ENCODE measurements at places on chromosomes 3 and 15.

DNA sequence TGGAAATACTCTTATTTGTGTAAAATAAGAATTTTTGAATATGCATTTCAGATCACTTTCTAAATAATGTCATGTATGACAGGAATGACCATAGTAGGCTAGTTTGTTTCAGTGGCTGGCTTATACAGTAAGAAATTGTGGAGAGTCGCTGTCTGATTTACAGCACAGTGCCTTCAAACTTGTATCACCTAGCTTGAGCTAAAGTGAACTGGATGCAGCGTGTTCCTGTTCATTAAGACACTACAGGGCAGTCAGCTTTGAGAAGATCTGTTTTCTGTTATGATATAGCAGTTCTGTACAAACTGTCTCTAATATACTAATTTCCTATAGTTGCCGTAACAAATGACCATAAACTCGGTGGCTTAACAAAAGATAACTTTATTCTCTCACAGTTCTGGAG is 9.9 kb downstream of the CLDN16 start:
- no peak for DNase-seq

DNA sequence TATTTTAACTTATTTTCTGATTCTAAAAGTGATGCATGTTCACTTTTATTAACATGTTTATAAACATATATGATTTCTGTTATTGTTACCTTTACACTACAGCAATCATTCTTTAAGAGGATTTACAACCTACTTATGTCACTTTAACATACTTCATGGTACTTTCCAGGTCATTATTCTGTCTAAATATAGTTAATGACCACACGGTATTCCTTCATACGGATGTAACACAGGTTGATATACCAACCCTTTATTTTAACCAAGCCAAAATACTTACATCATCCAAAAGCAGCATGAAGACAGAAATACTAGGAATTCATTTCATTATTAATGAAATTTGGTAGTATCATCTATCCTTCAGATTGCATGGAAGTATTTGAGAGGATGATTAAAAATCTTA is 18.6 kb downstream of the PIK3R4 start:
- no peak for DNase-seq

DNA sequence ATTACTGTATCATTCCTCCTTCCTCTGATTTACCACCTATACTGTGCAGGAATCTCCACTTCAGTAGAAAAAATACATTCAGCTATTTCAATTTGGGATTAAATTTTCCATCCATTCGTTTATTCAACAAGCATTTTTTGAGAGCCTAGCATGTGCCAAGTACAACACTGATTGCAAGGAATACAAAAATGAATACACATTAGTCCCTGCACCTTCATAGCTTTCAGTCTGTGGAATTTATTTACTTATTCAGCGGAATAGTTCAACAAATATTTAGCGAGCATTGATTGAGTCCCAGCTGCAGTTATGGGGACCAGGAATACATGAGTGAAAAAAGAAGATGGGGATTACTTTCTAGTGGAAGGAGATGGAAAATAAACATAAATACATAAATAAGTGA is 606.8 kb upstream of the TBL1XR1 start:
- DNase-seq = no peak

- DNase-seq = no peak
Observed at GRCh38 chr3:184409331-184409926, 29.6 kb downstream of the CHRD start.

- peak; percentile 67 for DNase-seq
Observed at GRCh38 chr15:66841953-66842681, 140.1 kb downstream of the SMAD6 start.

DNA sequence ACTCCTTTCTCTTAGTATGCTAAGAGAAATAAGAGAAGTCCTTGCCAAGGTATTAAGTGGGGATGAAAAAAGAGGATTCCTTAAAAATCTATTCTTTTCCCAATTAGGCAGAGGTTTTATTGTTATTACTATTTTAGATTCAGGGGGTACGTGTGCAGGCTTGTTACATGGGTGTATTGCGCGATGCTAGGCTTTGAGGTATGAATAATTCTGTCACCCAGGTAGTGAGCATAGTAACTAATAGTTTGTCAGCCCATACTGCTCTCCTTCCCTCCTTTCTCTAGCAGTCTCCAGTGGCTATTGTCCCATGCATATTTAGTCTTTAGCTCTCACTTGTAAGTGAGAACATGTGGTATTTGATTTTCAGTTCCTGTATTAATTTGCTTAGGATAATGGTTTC is 83.9 kb downstream of the LEKR1 start:
- no peak for DNase-seq

DNA sequence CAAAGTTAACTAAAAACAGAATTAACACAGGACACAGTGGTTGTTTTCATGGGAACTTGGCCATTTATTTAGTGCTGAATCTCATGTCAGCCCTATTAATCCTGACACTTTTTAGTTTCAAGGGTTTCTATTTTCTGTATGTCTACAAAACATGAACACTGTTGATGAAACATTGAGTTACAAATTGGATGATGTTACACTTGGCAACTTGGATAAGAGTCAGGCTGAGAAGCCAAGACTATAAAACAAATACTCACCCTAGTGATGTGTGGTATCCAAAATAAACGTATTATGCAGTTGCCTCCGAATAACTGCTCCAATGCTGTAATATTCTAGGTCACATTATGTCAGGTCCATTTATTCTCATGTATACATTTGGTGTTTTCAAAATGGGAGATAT is 349.6 kb downstream of the ZIC1 start:
- no peak for DNase-seq

- no peak for DNase-seq
Observed at GRCh38 chr3:11364181-11364580, 92.0 kb downstream of the ATG7 start.

GRCh38 chr15:77475898-77476297 is 55.2 kb downstream of the HMG20A start:
- peak; percentile 65 for DNase-seq

DNA sequence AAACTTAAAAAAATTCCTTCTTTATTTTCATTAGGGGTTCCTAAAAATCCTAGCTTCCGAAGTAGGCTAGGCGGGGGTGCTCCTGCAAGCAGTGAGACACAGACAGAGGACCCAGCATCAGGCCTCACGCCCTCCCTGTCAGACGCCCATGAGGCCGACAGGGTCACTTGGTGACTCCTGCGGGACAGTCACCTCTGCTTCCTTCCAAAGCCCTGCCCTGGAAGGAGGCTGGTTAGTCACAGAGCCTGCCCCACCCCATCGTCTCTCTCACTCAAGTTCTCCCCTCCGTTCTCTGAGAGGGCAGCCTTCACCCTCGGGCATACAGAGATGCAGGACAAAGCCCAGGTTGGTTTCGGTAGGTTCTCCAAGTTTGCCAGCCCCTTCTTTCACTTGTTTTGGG is 38.6 kb downstream of the EHD4 start:
- DNase-seq = no peak

DNA sequence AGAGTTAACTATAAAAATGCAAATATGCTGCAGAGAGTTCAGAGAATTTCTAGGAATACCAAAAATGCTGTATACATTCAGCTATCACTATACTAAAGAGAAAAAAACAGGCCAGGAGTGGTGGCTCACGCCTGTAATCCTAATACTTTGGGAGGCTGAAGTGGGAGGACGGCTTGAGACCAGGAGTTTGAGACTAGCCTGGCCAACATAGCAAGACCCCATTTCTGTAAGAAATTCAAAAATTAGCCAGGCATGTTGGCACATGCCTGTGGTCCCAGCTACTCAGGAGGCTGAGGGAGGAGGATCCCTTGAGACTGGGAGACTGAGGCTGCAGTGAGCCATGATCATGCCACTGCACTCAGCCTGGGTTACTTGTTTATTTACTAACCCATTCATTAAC is 74.7 kb upstream of the SLC12A8 start:
- no peak for DNase-seq

DNA sequence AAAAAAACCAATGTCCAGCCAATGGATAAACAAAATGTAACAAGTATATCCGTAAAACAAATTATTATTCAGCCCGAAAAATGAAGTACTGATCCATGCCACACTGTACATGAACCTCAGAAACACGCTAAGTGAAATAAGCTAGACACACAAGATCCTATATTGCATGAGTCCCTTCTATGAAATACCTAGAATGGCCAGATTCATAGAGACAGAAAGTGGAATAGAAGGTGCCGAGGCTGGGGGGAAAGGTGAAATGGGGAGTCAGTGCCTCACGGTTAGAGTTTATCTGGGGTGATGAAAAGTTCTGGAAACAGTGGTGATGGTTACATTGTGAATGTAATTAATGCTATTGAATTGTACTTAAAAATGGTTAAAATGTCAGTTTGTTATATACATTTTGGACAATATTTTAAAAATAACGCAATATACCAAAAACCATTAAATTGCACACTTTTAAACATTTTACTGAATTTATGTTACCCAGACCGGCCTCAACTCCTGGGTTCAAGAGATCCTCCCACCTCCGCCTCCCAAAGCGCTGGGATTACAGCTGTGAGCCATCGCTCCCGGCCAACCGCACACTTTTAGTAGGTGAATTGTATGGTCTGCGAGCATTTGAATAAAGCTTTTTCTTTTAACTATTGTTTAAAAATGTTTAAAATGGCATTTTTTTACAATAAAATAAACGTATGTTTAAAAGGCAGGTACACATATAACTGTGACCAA is 2.1 kb downstream of the RNF168 start:
- DNase-seq = peak; percentile 41

GRCh38 chr3:24272875-24273274 is 221.8 kb downstream of the THRB start:
- no peak for DNase-seq
